ENCODE measurements at places on chromosomes 12 and 14.
A peak's percentile ranks its signal among the peaks of the same experiment; 100 is the strongest.

- no peak for DNase-seq
Observed at GRCh38 chr14:32364941-32365340, 35.8 kb downstream of the AKAP6 start.

DNA sequence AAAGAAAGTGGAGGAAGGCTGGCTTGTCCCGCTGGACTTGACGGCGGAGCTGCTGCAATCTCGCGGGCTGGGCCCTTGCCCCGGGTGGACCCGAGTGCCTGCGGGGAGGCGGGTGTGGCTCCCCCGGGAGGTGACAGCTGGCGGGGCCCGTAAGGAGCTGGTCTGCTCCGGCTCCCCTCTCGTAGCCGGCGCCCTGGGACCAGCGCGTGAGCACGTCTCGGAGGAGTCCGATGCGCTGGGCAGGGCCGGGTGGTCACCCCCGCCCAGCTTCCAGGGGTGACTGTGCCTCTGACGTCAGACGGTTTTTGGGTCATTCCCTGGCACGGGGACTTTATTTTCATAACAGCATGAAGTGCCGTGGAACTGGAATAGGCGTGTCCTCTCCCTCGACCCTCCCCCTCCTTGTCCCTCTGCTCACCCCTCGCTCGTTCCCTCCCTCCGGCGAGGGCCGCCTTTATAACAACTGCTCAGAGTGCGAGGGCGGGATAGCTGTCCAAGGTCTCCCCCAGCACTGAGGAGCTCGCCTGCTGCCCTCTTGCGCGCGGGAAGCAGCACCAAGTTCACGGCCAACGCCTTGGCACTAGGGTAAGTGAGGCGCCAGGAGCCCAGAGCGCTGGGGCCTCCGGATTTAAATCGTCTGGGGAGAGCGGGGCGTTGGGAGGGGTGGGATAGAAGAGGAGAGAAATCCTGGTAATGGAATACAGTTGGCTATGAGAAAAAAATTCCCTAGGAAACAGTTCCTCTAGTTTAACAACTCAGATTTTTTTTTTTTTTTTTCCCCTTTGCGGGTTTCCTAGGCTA is at the start of gene GPRC5A:
GPRC5A (plus strand) TSS at position 483 of the 801 bp plus-strand sequence. CDS start 16,688 bp downstream, outside the sequence.
- peak; percentile 67 for DNase-seq

DNA sequence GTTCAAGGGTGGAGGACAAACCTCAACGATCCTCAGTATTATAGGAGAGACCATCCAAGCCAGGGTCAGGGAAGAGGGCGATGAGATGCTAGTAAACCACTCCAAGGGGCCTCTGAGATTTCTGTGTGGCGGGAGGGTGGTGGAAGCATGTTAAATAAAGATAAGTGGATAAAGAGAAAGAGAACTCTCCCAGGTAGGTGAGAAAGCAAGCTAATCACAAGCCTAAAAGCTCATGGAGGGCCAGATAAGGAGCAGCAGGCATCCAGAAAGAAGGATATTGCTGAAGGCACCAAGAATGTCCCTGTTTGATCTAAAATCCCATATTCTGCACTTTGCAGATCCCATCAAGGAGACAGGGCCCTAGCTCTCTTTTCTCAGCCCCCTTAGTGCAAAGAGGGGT is 48.3 kb upstream of the PARP11 start:
- DNase-seq = no peak

DNA sequence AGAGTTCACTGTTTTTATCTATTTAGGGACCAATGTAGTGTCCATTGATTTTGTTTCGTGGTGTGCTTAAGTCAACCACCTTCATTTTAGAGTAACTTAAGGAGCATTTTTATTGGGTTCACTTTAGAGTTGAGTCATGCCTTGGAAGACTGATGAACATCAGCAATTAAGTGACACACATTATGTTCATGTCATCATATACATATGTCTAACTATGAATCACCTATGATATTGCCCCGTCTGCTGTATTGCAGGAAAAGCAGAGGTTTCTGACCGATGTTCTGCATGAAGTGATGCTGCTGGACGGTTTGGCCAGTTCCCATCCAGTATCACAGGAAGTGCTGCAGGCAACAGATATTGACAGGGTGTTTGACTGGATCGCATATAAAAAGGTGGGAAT is 227.1 kb downstream of the TRHDE start:
- DNase-seq = no peak

DNA sequence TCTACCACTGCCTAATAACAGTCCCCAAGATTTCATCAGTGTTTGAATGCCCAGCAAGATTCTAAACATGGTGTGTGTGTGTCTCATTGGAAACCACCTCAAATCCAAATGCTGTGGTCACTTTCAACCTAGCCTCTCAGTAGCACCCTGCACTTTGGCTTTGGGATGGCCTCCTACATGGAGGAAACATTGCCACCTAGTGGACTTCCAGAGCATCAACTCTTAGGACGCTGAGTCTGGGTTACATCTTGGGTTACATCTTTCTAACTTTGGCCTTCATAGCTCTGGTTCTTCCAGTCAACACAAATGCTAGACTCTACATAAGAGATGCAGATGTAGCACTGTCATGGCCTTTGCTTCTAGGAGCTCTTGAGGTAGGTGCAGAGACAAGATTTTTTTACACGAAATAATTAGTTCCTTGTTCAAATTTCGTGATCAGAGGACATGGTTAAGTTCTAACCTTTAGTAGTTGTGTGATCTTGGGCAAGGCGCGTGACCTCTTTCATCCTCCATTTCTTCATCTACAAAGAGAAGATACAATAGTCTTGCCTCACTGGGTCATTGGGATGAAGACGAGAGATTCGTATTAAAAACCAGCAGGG is 113.5 kb upstream of the VASH1 start:
- DNase-seq = no peak

DNA sequence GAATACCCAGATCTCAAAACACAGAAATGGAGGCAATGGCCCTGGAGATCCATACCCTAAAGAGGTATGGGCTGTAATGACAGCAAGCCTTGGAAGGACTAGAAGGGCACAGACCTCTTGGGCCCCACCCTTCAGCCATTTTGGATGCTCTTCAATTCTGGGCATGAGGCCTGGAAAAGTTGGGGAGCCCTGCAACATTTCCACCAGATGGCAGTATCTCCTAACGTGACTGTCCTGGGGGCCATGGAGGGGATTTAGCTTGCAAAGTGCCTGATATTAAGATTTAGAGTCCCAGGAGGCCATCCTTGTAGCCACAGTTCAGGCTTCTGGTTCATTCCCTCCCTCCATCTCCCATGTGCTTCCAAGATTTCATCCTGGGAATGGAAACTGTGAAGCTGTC is 30.2 kb downstream of the KCNA5 start:
- DNase-seq = no peak

DNA sequence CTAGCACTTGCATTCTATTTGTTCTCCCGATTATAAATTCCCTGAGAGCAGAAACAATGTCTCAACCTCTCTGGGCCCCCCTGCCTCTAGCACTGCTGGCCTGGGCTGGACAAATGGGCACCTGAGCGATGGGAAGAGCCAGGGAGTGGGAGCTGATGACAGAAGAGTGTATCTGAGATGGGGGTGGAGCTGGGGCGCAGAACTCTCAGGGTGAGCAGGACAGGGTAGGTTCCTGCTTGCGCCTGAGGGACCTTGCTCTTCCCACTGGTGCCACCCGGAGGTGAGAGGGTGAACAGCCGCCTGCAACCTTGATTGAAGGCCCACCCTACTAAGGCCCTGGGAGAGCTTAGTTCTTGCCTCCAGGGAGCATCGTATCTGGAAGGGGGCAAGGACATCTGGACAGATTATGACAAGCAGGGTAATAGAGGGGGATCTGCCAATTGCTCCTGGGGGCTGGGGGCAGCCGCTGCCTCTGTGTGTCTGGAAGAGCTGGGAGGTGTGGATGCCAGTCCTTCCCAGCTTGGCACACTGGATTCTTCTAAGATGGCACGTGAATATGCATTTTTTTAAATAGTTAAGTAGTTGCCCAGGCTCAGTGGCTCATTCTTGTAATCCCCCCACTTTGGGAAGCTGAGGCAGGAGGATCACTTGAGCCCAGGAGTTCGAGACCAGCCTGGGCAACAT is 43.0 kb upstream of the TSPAN9 start:
- peak; percentile 66 for DNase-seq

GRCh38 chr12:80709811-80710726 is 2.6 kb downstream of the MYF6 start:
- DNase-seq = no peak

- DNase-seq = peak; percentile 77
Observed at GRCh38 chr12:64608901-64609535, 1.3 kb upstream of the RASSF3 start.

DNA sequence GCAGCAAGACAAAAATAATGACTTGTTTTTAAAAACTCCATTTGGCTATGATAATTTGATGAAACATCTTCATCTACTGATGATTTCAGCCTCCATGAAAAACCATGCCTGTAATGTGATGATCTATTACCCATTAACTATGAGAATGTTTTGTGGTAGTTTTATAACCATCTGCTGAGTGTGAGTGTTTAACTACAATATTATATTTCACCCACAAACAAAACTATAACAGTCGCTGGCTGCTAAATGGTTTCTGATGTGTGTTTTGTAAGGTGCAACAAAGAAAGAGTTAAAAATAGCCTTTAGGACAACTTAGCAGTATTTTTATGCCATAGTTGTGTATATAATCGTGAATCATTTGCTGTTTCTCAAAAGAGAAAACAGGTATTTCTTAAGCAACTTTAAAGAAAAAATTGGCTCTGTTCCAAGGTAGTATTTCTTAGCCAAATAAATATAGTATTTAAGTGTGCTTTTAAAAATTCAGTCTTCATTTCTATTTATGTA is 4.9 kb downstream of the PTHLH start:
- no peak for DNase-seq

DNA sequence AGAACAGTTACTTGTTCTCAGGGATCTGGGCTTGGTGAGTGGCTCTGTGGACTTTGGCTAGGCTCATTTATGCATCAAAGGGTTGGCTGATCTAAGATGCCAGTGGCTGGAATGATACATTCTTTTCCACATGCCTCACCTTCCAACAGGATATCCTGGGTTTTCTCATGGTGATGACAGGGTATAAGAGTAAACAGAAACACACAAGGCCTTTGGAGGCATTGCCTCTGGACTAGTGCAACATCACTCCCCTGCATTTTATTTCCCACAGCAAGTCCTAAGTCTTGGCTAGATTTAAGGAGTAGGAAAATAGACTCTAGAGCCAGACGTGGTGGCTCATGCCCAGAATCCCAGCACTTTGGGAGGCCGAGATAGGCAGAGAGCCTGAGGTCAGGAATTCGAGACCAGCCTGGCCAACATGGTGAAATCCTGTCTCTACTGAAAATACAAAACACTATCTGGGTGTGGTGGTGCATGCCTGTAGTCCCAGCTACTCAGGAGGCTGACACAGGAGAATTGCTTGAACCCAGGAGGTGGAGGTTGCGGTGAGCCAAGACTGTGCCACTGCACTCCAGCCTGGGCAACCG is 47.9 kb downstream of the RPH3A start:
- no peak for DNase-seq

GRCh38 chr14:104321802-104322130 is 183.4 kb downstream of the KIF26A start:
- no peak for DNase-seq

GRCh38 chr12:22042976-22043669 is 2.9 kb upstream of the CMAS start:
- no peak for DNase-seq

GRCh38 chr14:105527381-105527825 is 1.0 kb downstream of the TMEM121 start:
- no peak for DNase-seq

DNA sequence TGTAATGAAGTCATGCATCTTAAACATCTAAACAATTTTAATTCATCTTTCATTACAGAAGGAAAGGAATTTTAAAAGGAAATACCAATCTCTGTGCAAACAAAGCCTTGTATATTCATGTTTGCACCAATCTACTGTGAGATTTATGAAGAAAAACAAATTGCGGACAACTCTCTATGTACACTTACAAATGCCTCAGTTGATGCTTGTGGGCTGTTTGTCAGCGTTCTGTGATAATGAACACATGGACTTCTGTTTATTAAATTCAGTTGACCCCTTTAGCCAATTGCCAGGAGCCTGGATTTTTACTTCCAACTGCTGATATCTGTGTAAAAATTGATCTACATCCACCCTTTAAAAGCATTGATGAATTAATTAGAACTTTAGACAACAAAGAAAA is 5.4 kb downstream of the GPR65 start:
- DNase-seq = no peak

GRCh38 chr14:62711351-62712023 is 333.8 kb downstream of the KCNH5 start:
- DNase-seq = no peak

DNA sequence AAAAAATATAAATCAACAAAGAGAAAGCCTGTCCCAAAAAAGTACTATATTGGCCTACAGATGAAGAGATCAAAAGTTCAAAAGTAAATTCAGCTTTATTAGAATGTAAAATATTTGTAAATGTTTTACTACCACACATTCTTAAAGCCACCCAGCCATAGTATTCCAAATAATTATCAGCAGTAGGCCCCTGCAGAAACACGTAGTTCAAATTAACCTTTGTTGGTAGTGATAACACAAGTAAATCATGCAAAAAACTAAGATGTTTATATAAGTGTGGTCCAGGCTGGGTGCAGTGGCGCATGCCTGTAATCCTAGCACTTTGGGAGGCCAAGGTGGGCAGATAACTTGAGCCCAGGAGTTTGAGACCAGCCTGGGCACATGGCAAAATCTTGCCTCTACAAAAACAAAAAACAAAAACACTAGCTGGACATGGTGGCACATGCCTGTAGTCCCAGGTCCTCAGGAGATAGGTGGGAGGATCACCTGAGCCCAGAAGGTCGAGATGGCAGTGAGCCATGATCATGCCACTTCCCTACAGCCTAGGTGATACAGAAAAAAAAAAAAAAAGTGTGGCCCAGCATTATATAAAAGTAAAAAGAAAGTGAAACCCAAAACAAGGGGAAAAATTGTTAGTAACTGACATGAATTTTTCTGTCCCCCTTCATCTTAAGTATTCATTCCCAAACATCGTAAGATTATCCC is 17.9 kb downstream of the SPTLC2 start:
- no peak for DNase-seq

DNA sequence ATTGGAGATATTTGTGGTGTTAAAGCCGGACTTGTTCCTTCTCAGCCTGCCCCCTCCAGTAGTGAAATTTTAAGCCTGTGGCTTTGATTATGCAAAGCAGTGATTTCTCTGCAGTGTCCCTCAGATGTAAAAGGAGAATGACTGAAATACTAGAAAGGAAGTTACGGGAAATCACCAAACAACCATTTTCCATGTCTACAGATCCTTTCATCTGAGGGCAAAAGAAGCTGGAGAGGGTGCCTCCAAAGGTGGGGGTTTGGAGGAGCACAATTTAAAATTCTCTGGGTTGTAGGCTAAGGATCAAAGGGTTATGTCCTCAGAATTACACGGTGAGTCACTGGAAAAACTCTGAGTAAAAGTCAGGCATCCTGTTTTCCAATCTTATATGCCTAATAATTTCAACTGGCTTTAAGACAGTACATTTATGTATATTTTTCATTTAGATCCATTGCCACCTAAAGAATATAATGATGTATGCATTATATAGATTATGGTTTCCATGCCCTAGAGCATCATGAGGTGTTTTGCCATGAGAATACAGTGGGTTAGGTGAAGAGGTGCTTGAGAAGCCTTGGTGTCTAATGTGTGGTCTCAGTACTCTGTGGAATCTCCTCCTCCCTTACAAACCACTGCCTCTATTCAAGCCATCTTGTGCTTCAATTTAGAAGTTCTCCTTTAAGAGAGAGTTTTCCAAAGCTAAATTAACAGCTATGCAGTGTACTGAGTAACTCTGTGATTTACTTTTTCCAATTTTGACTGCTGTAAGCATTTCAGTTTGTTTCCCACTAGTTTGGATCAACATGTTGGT is 362.1 kb downstream of the RAD51B start:
- no peak for DNase-seq

- no peak for DNase-seq
Observed at GRCh38 chr14:57391517-57392195, 1.3 kb downstream of the NAA30 start.
